ENCODE measurements at places on chromosomes 6 and 20.

GRCh38 chr20:37640600-37641561 lies 52.9 kb upstream of the CTNNBL1 start:
- DNase-seq, result peak; percentile 35

DNA sequence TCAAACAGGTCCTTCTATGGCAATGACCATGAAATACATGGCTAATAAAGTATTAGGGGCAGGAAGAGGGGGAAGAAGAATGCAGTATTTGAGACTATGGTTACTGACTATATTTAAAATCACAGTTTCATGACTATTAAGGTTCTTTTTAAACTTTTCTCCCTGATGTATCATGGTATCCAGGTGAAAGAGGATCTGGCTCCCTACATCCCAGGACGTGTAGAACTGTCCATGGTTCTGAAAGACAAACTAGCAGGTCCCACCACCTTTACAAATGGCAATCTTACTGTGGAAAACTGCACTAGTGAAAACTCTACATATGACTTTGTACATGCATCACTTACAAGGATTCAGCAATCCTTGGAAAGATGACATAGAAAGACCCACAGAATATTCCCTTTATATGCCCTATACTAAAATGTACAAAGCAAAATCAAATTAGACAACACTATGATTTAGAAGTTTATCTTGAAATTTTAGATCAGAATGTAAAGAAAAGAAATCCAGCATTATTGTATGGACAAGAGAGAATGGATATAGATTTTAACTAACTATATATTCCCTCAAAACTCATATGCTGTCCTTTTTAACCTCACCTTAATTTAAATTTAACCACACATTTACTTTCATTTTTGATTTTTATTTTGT lies 33.5 kb downstream of the RPP21 start:
- no peak for DNase-seq

DNA sequence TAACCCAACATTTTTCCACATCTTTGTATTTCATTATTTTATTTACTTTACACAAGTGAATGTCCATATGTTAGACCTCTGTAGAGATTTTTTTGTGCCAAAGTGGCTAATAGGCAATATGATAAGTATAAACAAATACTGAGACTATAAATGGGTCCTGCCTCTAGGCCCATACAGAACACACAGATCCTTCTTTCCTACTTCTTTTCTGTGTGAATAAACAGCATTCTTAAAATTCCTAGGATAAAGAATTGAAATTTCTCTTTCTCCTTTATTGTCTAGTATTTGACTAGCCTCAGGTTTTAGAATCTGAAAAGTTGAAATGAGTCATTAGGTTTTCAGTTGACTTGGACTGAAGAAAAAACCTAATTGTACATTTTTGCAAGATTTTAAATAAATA lies 46.3 kb upstream of the HS3ST5 start:
- DNase-seq, result no peak

DNA sequence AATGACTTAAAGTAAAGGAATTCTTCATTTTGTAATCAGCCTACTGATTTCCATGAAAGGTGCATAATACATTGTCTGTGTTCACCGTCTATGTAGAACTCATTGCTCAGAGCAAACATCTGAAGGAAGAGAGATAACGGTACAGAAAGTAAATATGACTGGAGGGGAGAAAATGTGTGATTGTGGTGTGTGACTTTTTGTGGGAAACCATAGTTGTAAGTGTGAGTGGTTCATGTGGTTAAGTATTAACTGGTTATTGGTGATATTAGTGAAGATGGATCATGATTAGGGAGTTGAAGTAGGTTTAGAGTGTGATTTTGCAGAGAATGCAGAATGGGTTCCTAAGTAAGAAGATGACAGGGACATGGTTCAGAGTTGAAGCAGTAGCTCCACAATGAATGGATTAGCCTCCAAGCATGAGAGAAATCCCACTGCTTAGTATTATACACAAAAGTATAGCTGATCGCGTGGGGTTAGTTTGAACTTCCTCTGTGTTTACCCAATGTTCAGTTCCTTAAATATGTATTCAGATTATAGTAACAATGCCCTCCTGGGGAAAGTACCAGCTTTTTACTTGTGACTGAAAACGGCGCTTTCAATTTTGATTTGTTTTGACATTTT lies 368.9 kb downstream of the UTRN start:
- no peak for DNase-seq

- DNase-seq, result no peak
Measured at GRCh38 chr20:58352468-58352867, 36.6 kb upstream of the VAPB start.

DNA sequence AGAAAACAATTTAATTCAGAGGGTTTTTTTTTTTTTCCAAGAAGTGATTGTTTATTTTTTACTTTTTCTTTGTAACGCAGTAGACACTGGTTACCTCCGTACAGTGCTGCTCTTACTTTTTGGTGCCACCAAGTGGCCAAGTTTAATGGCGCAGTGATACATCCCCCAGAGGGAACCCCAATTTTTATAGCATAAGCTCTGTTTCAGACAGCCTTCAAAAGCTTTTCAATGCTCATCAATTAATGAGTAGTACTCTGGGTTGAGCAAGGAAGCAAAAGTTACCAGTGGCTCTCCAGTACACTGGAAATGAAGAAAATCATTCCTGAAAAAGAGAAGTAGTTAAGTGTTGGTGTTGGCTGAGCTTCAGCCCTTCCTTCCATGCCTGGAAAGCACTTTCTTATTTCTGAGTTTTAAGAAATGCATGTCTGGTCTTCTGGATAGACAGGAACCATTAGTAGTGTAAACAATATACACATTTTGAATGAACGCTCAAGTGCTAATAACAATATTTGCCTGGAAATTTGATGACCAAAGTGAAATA lies 129.1 kb upstream of the SMLR1 start:
- DNase-seq, result peak; percentile 27

DNA sequence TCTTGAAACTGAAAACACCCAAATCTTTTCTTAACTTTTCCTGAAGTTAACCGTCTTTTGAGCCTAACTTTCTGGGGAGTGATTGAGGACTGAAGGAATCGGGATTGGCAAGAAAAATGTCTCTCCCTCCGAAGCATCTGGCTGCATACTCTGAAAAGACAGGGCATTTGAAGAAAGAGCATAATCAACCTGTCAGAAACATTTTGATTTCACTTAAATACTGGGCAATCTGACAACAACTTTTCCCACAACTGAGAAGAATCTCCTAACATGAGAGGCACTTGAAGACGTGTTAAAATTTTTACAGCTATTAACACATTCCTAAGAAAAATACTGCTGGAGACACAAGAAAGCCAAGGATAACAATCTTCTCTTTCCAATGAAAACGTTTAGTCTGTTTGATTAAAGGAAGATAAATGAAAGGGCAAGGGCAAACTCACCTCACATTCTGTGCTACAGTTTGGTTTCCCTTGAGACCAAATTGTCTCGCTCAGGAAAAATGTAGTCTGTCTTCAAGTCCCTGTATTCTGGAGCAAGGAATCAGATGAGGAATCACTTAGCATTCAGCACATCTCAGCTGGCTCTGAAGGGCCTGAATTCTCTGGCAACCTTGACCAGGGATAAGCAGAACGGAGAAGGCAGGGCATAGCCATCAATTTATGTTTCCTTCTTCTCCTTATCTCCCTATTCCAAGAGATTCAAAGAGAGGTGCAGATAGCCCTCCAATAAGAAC lies 76.1 kb downstream of the TBX18 start:
- no peak for DNase-seq

DNA sequence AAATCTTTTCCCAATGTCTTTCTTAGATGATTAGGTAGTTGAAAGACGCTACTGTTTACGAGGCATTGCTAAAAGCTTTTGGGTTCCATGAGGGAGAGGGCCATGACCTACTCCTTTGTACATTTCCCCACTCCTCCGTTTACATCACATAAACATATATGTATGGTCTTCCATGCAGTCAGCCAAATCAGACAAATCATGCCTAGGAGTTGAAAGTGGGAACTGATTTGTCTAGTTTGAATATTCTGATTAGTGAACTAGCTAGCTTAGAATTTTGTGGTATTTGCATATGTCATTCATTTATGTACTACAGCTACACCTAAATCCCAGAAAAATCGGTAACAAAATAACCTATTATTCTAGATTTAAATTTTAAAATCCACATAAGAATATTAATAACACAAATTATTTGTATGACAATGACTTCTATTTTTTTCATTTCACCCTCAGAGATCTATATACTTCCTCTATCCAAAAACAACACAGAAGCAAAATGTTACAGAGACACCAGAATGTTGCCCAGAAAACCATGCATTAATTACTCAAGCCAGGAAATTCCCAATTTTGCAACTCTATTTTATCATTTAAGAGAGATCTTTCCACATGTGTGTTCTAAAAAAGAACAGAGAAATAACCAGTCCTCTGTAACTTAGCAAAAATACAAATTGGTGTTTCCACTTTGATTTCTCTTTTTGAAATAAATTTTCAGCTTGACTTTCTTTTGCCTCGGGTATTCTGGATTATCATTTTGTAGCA lies 231.9 kb downstream of the LAMA2 start:
- DNase-seq, result no peak

- no peak for DNase-seq
Measured at GRCh38 chr6:149389509-149390297, 10.4 kb upstream of the SUMO4 start.

DNA sequence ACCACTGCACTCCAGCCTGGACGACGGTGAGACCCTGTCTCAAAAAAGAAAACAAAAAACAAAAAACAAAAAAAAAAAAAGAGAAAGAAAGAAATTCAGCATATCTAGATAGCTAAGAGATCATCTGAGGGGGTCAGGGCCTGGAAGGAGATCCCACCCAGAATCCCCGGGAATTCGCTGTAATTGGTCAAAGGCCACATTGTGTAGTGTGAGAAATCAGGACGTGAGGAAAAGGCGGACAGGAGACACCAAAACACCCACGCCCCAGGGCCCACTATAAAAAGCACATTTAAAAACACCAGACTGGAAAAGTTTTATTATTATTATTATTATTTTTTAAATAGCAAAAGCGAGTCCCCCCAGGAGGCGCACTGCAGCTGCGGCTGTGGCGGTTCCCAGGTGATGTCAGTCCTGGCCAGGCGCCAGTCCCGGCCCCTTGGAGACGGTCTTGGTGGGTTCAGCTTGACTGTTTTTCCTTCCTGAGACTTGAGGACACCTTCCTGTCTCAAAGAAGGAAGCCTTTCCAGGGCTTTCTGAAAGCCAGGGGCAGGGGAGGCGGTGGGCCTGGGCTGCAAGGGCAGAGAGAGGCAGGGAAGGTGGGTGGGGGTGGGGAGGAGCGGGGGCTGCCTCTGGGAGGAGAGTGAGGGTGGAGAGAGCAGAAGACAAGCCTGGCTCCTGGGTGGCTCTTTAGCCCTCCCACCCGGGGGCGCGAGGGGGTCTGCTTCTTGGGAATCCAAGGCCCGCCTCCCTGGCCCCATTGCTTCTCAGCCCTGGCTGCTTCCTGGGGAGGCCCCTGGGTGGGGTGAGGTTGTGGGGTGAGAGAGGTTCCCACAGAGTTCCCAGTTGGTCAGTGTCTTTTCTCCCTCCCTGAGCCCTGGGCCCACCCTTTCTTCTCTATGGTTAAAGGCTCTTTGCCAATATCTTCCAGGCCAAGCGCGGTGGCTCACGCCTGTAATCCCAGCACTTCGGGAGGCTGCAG lies 14.5 kb downstream of the TCF15 start:
- DNase-seq, result no peak

DNA sequence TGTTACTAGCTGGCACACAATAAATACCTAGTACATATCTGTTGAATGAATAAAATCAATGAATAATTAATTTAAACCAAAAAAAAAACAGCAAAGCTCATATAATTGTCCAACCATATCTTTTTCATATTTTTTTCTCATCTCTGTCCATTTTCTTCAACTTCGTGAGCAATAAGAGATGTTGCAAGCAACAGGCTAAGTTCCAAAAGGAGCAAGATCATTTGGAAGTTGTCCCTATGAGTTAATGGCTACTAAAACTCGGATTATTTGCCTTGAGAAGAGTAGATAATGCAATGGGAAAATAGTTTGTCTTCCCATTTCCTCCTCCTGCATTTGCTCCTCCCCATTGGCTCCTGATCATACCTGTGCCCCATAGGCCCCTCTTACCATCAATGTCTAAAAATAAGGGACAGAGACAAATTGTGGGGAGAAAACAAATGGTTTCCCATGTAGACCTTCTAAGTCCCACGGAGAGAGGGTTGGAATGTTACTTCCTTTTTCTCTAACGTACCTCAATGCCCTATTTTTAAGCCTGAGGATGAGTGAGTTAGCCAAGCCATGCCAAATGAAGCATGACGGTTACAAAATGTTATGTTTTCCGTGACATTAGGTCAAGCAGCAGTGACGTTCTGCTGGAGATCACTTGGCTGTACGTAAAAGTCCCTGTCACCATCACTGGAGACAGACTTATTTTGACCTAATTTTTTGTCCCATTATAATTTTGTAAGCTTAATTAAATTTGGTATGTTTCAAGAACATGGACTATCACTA lies 217.3 kb upstream of the PREP start:
- DNase-seq, result no peak
